ENCODE measurements at places on chromosomes 16 and 17.
A peak's percentile ranks its signal among the peaks of the same experiment; 100 is the strongest.

DNA sequence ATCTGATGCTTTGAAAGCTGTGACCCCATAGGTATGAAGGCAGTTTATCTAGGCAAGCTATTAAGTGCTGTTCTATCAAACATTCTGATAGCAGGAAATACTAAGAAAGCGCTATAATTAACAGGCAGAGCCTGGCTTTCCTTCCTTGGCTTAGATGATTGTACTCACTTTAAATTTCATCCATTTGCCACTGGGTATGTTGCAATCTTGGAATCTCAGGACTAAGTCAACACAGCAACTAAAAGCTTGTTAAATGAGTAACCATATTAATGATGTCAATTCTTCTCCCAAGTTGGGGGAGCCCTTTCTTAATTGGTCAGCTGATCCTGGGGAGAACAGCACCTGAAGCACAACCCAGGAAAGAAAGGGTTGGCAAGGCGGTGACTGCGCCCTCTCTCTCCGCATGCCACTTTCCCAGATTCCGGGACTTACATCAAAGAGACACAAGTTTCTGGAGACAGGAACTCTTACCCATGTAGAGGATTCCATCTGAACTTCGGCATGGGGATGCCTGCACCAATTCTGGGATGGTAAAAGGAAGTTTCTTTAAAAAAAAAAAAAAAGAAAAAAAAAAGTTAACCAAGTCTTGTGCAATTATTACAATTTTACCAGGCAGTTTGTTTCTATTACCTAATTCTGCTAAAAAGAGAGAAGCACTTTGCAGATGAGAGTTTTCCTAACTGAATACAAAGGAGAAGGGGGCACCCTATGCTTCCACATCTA lies 54.4 kb upstream of the ICAM2 start:
- DNase-seq = no peak

DNA sequence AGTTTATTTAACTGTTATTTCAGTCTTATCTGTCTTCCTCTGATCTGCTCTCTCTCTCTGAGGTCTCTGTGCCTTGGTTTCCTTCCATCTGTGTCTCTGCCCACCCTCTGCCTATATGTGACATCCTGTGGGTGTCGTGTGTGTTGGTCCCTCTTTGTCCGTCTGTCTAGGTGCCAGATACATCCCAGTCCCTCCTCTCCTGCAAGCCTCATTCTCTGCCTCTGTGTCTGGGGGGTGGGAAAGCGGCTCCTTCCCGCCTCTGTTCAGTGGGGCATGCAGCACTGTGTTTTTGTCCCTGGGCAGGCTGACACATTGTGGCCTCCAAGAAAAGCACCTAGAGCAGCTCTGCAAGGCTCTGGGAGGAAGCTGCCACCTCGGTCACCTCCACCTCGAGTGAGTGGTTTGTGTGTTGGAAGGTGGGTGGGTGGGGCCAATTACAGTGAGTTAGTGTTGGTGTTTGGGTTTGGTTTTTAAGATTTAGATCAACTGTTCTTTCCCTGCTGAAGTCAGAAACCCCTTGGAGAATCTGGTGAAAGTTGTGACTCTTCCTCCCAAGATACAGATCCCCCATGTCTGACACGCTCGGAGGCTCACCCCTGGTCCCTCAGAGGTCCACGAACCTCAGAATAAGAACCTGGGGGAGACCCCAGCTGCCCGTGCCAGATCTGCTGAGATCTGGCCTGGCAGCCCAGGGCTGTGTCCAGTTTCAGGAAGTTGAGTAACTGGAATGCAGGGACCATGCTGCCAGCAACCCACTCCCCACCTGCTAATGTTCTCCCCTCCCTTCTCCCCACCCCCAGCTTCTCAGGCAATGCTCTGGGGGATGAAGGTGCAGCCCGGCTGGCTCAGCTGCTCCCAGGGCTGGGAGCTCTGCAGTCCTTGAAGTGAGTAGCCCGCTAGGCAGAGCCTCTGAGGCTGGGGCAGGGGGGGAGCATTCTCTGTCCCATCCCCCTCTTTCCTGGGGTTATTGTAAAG lies 50.9 kb upstream of the CPNE2 start:
- no peak for DNase-seq

DNA sequence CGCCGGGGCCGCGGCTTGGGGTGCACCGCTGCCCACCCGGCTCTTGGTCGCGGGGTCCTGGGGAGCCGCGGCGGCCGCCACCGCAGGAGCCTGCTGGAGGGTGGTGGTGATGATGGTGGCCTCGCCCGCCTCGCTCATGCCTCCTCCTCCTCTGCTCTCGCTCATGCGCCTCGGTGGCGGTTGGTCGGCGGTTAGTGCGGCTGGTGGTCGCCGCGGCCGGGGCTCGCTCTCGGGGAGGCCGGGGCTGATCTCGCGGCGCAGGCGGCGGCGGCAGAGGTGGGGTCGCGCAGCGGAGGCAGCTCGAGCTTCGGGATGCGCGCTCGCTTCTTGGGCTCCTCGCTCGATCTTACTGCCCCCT lies 41.6 kb downstream of the AHSP start:
- no peak for DNase-seq

GRCh38 chr17:76672892-76673291 lies 29.3 kb upstream of the ST6GALNAC1 start:
- DNase-seq = no peak

DNA sequence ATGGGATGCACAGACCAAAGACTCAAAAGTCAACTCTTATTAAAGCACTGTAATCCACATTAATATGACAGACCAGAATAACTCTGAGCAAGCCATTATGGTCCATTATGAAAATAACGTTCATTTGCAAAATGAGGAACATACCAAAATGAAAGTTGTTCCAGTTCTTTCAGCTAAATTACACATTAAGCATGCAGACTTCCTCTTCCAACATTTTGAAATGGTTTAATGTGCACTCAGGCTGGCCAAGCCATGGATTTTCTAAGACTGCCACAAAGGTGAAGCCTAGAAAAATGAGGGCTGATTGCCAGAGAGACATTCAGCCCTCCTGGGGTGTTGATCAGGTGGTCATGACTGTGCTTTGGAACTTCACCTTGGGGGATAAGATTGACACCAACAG lies 56.7 kb upstream of the NOG start:
- no peak for DNase-seq

DNA sequence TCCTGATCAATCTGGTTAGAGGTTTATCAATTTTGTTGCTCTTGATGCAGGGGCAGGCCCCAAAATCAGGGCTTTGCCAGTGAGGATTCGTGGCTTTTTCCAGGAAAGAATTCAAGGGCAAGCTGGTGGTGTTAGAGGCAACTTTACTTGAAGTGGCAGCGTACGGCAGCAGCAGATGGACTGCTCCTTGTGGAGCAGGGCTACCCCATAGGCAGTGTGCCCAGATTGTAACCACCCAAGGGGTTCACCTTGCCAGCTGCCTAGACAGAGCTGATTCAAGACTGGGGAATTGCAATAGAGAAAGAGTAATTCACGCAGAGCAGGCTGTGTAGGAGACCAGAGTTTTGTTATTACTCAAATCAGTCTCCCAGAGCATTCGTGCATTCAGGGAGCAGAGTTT lies 16.7 kb downstream of the DRC7 start:
- DNase-seq = no peak

DNA sequence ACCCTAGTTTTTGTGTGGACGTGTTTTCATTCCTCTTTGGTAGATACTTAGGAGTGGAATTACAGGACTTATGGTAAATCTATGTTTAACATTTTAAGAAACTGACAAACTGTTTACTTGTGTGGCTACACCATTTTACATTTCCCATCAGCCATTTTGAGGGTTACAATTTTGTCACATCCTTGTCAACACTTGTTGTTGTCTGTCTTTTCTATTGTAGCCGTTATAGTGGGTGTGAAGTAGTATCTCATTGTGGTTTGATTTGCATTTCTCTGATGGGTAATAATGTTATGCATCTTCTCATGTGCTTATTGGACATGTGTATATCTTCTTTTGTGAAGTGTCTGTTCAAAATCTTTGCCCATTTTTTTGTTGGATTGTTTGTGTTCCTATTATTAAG lies 4.5 kb downstream of the FTO start:
- DNase-seq = no peak

DNA sequence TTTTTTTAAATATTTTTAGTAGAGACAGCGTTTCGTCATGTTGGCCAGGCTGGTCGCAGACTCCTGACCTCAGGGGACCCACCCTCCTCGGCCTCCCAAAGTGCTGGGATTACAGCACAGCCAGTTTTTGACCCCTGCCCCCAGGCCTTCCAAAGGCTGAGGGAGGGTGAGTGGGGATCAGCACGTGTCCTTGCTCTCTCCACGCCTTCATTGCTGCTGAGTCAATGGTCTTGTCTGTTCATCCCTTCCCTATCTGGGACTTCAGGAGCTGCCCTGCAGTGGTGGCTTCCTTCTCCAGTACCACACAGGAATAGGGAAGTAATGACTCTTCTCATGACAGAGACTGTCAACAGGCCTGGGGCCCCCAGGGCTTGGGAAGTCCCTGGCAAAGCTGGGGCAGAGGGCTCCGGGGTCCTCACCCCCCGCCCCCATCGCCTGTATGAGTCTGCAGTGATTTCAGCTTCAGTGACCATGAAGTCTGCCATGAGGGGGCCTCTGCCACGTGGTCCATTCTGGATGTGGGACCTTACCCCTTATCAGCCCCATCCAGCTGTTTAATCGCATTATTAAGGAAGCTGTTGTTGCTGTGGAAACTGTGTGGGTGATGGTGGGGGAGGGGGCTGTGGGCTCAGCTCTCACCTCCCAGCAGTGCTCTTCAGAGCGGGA lies 6.1 kb downstream of the ABCC3 start:
- DNase-seq = no peak

DNA sequence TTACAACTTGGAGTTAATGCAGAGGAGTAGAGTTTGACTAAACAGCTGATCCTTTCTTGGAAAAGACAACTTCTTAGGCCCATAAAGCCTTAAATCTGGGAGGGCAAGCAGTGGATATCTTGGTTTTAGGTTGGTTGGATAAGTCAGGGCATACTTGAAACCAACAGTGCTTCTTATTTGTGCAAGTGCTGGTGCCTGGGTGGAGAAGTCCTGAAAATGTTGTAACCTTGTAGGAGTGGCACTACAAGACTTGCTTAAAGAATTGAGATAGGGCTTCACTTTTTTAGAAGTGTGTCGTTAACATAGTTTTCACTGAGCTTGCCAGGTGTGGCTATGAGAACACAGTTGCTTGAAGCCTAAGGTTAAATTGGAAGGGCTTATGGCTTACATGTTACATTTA lies 6.2 kb downstream of the MSI2 start:
- DNase-seq = no peak

DNA sequence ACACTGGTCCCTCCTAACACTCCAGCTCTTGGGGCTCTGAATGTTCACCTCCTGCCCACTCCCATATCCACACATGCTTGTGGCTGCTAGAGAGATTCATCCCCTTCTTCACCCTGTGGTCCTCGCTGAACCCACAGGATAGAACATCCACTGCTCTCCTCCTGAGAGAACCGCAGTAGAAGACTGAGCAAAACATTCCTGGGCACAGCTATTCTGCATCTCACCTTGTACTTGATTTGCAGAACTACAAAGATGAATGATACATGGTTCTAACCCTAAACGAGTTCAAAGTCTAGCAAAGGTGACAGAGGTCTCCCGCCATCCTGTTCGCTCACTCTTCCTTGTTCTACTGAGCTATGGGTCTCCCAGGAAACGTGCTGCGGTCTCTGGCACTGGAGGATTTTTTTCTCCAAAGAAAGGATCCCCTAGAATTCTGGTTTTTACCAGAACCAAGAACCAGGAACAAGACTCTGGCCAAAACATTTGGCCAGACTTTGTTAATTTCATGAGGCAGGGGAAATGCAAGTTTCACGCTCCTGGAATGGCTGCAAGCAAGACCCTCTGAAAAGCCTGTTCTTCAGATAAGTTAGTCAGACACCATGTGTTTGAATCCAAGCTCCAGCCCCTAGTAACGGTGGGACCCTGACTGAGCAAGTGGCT lies 39.5 kb downstream of the TMEM114 start:
- DNase-seq = no peak

- peak; percentile 48 for DNase-seq
Measured at GRCh38 chr17:30336369-30337171, 2.7 kb upstream of the TMIGD1 start.

DNA sequence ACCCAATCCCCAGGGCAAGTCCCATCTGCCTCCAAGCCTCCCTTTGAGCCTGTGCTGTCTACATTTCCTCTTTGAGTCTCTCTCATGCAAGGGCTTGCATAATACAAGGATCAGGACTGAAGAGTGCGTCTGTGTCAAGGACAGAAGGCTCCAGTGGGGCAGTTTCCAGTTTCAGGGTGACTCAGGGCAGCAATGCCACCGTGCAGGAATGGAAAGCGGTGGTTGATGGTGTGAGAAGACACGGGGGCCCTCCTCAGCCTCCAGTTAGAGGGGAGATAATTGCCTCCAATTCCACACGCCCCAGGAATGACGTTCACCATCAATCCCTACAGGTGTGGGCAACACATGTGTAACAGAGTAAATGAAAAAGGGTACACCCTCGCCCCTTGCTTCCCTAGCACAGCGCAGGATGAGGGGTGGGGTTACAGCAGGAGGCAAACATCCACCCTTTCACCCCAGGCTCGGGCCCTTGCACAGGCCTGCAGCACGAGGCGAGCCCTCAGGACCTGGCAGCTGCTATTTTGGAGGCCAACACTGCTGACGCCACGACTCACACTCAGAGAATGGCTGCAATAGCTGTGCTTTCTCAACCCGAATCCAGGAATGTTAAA lies 24.8 kb upstream of the SLC25A19 start:
- DNase-seq = no peak

DNA sequence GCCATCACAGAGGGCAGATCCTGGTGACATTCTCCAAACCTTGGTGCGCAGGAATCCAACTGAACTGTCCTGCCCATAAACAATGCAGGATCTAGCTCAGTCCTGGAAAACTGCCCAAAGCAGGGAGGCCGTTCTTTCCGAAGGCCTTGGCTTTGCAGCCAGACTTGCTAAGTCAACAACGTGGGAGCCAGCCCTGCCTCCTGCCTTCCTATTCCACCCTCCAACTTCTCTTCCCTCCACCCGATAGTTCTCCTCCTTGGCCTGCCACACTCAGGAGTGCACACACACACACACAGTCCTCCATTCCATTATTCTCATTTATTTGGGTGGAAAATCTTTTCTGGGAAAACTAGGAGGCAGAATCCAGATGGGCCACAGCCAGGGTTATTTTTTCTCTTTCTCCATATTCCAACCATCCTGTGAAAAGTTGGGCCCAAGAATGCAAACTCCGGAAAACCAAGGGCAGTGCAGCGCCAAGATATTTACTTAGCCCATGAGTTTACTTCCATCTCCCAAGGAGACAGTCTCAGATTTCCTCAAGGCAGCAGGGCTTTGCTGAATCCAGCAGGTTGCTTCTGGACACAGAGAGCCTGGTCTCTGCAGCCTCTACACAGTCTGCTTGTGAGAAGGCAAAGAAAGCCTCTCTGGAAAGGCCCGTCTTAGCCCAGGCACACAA lies 15.8 kb downstream of the COPRS start:
- DNase-seq = no peak

DNA sequence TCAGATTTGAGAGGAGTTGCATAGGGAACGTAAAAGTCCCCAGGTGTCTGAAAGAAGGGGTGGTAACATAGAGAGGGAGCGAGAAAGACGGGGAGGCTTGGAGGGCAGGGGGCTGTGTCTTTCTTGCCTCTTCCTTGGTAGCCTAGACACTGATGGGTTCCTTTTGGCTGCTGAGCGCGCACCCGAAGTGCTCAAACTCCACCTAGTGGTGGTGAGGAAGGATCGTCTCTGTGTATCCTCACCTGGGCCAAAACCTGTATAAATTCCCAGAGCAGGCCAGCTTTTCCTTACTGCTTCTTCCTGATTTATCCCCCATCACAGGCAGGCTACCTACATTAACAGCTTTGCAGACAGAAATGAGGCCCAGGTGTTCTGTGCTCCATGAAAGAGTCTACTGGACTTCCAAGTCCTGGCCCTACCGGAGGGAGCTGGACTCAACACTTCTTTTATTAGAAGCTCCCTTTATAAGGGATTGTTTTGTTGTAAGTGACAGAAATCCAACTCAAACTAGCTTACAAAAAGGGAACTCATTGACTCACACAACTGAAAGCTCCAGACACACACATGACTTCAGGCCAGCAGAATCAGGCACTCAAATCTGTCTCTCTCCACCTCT lies 5.5 kb upstream of the SLC25A35 start:
- peak; percentile 31 for DNase-seq

Data from NCI-H187 (cell line).